Placental pericyte (primary cell): ENCODE measurements at places on chromosomes 4 and X. TPM values are rescaled to one million over a fixed set of nuclear protein-coding genes. Genes with fewer than 3 reads are reported as not detected.

OCRL gene
- 15.3 and 19.0 TPM in 2 replicates for total RNA-seq

ZRSR2 gene
- total RNA-seq = 2.6 and 2.9 TPM in 2 replicates

CYSLTR1 gene
- total RNA-seq = 0.29 TPM in 1 of 2 replicates, not detected in the other

AMOT gene
- total RNA-seq = 2.6 and 2.9 TPM in 2 replicates

SCML1 gene
- total RNA-seq = 7.7 and 11.0 TPM in 2 replicates
